ENCODE measurements at places on chromosomes 16 and 17.

- no peak overlapping the region for H3K27ac ChIP-seq
- H3K4me3 ChIP-seq, result no peak overlapping the region
- peaks cover 2% of the 10 kb centered on the region for H3K4me1 ChIP-seq
- DNase-seq, result peak; percentile 31
- H3K36me3 ChIP-seq, result no peaks in the 10 kb centered on the region
Observed at GRCh38 chr16:87681981-87682570, 79.8 kb downstream of the JPH3 start.

DNA sequence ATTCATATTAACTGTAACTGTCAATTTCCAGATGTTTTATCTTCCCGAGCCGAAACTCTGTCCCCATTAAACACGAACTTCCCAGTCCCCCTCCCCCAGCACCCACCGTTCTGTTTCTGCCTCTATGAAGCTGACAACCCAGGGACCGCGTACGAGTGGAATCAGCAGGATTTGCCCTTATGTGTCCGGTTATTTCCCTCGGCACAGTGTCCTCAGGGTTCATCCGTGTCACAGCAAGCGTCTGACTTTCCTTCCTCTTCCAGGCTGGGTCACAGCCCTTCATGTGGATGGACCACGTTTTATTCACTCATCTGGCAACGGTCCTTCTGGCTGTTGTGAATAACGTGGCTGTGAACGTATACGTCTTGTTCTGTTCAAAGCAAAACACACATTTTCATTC is 31.3 kb downstream of the METRNL start:
- H3K4me1 ChIP-seq, result no peaks in the 10 kb centered on the region
- H3K27ac ChIP-seq, result no peak overlapping the region
- H3K4me3 ChIP-seq, result no peak overlapping the region
- H3K36me3 ChIP-seq, result no peaks in the 10 kb centered on the region
- H3K27me3 ChIP-seq, result peaks cover 42% of the 10 kb centered on the region

- H3K36me3 ChIP-seq, result no peaks in the 10 kb centered on the region
- no peaks in the 10 kb centered on the region for H3K27me3 ChIP-seq
- H3K4me1 ChIP-seq, result no peaks in the 10 kb centered on the region
- H3K27ac ChIP-seq, result no peak overlapping the region
- no peak for DNase-seq
Observed at GRCh38 chr16:12519986-12520385, 283.7 kb downstream of the CPPED1 start.

- peak; percentile 46 for DNase-seq
- no peak overlapping the region for H3K4me3 ChIP-seq
- peaks cover 26% of the 10 kb centered on the region for H3K4me1 ChIP-seq
- H3K36me3 ChIP-seq, result peaks cover 17% of the 10 kb centered on the region
- no peak overlapping the region for H3K27ac ChIP-seq
Observed at GRCh38 chr16:30927789-30928378, 4.5 kb downstream of the FBXL19 start.

GRCh38 chr17:69760562-69760961 is 314.5 kb upstream of the KCNJ16 start:
- no peaks in the 10 kb centered on the region for H3K27me3 ChIP-seq
- H3K36me3 ChIP-seq, result no peaks in the 10 kb centered on the region
- DNase-seq, result no peak
- H3K4me3 ChIP-seq, result no peak overlapping the region

- peak overlapping the region; percentile 96 for H3K27ac ChIP-seq
- peak overlapping the region; percentile 82 for H3K4me3 ChIP-seq
- no peaks in the 10 kb centered on the region for H3K27me3 ChIP-seq
Observed at GRCh38 chr17:78781104-78781892, 775 bp downstream of the CYTH1 start.

DNA sequence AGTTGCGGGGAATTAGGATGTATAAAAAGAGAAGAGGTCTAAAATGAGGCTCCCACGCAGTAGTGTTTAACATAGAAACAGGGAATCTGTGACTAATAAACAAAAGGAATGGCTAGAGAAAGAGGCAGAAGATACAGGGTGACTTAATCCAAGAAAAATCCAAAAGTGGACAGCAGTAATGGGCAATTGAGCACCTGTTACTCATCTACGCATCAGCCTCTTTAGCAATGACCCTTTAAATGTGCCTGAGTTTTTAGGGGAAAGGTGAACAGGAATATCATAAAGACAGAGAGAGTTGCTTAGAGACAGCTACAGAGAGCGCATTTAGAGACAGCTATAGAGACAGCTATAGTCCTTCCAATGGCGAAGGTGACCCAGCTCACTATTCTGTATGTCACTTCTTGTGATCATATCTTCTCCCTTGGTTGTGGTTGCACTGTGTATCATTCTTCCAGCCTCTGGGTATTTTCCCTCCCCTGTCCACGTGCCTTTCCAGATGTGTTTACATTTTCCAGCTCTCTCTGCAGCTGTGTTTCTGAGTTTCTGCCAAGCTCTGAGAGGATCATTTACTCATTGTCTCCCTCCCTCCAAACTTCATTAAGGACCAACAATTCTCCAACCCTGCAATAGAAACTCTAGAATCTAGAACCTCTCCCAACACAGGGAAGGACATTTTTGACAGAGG is 61.5 kb downstream of the MYOCD start:
- H3K36me3 ChIP-seq, result no peaks in the 10 kb centered on the region
- no peak for DNase-seq
- H3K27ac ChIP-seq, result no peak overlapping the region
- H3K4me1 ChIP-seq, result no peaks in the 10 kb centered on the region
- no peak overlapping the region for H3K4me3 ChIP-seq
- no peaks in the 10 kb centered on the region for H3K27me3 ChIP-seq

DNA sequence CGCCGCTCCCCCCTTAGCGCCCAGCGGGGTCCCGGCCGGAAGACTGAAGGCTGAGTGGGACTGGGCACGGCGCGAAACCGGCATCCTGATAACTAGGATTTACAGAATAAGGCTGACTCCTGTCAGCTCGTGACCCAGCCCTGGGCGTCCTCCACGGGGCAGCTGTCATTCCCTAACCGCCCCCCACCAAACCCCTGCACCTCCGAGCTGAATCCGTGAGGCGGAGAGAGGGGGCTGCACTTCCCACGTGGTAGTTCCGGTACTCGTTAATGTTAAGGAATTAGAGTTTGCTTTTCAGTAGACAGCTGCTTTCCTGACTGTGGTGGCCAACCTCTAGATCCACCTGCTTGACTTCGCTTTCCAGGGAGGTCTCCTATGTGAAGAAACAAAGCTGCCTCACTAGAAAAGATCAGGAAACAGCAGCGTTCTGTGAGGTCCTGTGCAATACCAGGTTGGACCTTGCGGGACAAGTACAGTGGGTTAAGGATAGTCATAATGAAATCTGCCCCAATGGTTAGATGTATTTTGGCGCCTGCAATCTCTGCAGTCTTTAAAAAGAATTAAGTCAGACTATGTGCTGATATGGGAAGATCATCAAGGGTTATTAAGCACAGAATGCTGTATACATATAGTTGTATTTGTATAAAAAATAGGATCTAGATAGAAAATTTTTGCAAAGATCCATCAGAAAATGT is 1.1 kb upstream of the WBP2 start:
- peaks cover 45% of the 10 kb centered on the region for H3K4me1 ChIP-seq
- no peak for DNase-seq
- no peak overlapping the region for H3K4me3 ChIP-seq
- H3K27me3 ChIP-seq, result no peaks in the 10 kb centered on the region
- H3K27ac ChIP-seq, result peak overlapping the region; percentile 91

DNA sequence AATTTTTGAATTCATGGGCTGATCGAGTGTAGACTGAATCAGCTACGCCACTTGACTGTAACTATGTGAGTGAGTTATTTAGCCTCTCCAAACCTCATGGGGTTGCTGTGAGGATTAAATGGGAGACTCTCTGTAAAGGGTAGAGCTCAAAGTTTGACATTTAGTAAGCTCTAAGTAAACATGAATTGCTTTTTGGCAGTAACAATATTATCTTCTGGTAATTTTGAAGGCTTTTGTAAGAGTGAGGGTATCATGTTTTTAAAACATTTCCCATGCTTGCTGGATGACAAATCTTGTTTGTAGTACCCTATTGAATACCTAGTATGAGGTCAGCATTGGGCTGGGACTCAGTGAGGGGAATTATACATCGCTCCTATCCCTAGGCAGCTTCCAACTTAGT is 35.3 kb downstream of the MRTFB start:
- no peaks in the 10 kb centered on the region for H3K36me3 ChIP-seq
- peaks cover 9% of the 10 kb centered on the region for H3K4me1 ChIP-seq
- H3K27me3 ChIP-seq, result no peaks in the 10 kb centered on the region
- no peak overlapping the region for H3K27ac ChIP-seq

DNA sequence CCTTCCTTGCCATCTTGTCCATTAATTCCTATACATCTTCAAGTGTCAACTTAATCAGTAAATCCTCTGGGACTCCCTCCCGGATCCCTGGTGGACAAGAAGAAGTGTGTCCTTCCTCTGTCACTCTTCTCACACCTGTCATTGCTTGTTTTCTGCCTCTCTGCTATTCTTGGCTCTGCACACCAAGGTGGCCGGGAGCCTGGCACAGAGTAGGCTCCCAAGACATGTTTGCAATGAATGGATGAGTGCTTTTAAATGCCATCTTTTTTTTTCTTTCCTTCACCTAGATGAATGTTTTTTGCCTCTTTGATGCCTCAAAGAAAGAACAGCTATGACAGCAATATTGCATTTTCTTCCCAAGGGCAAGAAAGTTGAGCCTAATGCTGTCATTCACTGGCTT is 58.0 kb upstream of the CLEC18A start:
- no peak for DNase-seq
- H3K4me3 ChIP-seq, result no peak overlapping the region
- H3K4me1 ChIP-seq, result no peaks in the 10 kb centered on the region
- peak overlapping the region; percentile 31 for H3K27ac ChIP-seq

- H3K27ac ChIP-seq, result no peak overlapping the region
- DNase-seq, result no peak
- H3K4me1 ChIP-seq, result peaks cover 15% of the 10 kb centered on the region
- H3K27me3 ChIP-seq, result peaks cover 61% of the 10 kb centered on the region
- no peaks in the 10 kb centered on the region for H3K36me3 ChIP-seq
Observed at GRCh38 chr17:73711184-73711583, 66.9 kb upstream of the SDK2 start.

- H3K27me3 ChIP-seq, result no peaks in the 10 kb centered on the region
- peak; percentile 47 for DNase-seq
- H3K4me3 ChIP-seq, result peak overlapping the region; percentile 79
- H3K36me3 ChIP-seq, result peaks cover 7% of the 10 kb centered on the region
- peaks cover 13% of the 10 kb centered on the region for H3K4me1 ChIP-seq
Observed at GRCh38 chr16:668519-669171, 713 bp downstream of the RHOT2 start.

DNA sequence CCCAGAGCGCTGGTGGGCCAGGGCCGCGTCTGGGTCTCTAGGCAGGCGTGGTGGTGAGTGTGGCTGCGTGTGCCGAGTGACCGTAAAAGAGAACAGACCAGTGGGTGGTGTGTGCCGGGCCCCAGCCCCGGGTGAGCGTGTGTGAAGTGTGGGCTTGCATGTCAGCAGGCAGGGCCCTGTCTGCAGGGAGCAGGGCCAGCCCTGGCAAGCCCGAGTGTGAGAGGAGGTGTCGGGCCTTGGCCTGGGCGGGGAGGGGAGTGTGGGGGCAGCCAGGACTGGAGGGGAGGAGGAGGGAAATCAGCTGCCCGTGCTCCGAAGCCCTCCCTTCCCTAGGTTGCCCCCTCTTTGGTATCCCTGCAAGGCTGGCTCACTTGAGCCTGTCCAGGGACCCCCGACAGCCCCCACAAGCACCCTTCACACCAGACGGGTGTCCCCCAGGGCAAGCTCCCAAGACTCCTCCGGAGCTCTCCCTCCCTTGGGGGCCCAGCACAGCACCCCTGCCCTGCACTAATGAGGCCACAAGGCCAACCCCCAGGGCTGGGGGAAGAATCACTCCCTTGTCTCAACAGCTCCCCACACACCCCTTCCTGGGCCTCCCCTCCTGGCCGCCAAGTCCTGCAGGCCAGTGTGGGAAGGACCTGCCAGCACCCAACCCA is 1.9 kb downstream of the USH1G start:
- no peak overlapping the region for H3K4me3 ChIP-seq
- H3K4me1 ChIP-seq, result peaks cover 5% of the 10 kb centered on the region
- H3K36me3 ChIP-seq, result no peaks in the 10 kb centered on the region
- peaks cover 98% of the 10 kb centered on the region for H3K27me3 ChIP-seq

DNA sequence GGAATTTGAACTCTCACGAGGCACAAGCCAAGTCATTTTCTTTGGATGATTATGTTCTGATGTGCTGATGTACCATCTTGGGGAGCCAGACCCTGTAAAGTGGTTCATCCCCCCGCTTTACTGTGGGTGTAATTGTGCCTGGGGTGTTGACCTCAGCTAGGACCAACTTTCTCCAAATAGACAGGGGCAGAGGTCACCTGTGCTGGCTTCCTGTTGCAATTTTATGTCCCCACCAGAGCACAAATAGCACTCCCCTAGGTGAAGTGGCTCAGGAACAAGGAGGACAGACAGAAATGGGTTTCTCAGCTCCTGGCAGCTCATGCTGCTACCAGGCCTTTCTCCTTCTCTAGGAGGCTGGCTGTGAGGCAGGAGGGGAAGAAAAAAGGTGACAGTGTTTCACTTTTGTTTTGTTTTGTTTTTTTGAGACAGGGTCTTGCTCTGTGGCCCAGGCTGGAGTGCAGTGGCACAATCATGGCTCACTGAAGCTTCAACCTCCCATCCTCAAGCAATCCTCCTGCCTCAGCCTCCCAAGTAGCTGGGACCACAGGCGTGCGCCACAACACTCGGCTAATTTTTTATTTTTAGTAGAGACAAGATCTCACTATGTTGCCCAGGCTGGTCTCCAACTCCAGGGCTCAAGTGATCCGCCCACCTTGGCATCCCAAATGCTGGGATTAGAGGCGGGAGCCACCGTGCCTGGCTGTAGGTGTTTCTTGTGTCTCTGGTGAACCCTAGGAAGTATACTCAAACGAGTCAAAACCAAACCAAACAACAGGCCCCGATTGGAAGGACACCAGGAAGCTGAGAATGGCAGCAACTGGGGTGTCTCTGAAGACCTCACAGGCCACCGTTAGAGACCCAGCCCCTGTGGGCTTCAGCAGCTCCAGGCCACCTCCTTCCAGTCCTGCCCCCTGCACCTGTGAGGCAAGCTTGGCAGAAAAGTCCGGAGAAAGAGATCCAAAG is 32.5 kb upstream of the WFIKKN2 start:
- no peak overlapping the region for H3K4me3 ChIP-seq
- no peak for DNase-seq
- peaks cover 20% of the 10 kb centered on the region for H3K27me3 ChIP-seq
- no peaks in the 10 kb centered on the region for H3K36me3 ChIP-seq

DNA sequence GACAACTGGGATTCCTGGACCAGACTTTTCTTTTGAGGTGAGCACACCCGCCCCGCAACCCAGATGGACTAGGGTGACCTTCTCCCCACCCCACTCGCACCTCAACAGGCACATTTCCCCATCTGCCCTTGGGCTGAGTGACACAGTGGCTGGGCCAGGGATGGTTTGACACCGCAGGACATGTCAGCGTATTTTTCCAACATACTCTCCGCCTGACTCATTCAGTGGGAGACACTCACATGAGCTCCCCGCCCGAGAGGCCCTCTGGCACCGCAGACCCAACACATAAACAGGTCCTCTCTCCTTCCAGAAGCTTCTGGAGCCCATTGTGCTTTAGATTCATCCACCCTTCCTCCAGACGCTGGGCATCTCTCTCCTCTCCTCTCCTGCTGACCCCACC is 69.4 kb downstream of the ZDHHC7 start:
- peaks cover 15% of the 10 kb centered on the region for H3K27me3 ChIP-seq
- no peak overlapping the region for H3K4me3 ChIP-seq
- no peak for DNase-seq
- H3K27ac ChIP-seq, result no peak overlapping the region
- H3K36me3 ChIP-seq, result no peaks in the 10 kb centered on the region

- H3K27me3 ChIP-seq, result no peaks in the 10 kb centered on the region
- H3K4me3 ChIP-seq, result no peak overlapping the region
- H3K27ac ChIP-seq, result no peak overlapping the region
- H3K4me1 ChIP-seq, result no peaks in the 10 kb centered on the region
- no peaks in the 10 kb centered on the region for H3K36me3 ChIP-seq
Observed at GRCh38 chr16:621526-622105, 9.2 kb upstream of the WFIKKN1 start.

GRCh38 chr17:36824678-36825101 is 112.6 kb upstream of the LHX1 start:
- H3K4me3 ChIP-seq, result no peak overlapping the region
- DNase-seq, result no peak
- H3K27me3 ChIP-seq, result peaks cover 67% of the 10 kb centered on the region
- no peaks in the 10 kb centered on the region for H3K36me3 ChIP-seq
- no peak overlapping the region for H3K27ac ChIP-seq
